ENCODE measurements at places on chromosomes 4 and X. TPM values are rescaled to one million over a fixed set of nuclear protein-coding genes. Genes with fewer than 3 reads are reported as not detected.

BTK gene
- total RNA-seq = 0.10 TPM

TBX22 gene
- not detected for total RNA-seq

KLB gene
- not detected for total RNA-seq

GABRG1 gene
- not detected for total RNA-seq

PDE5A gene
- 0.81 TPM for total RNA-seq

MAGEC3 gene
- not detected for total RNA-seq

ASB11 gene
- not detected for total RNA-seq

FGA gene
- total RNA-seq = not detected

- H3K27me3 ChIP-seq = no peaks in the 10 kb centered on the region
- H3K27ac ChIP-seq = no peak overlapping the region
- no peaks in the 10 kb centered on the region for H3K36me3 ChIP-seq
- H3K4me1 ChIP-seq = no peaks in the 10 kb centered on the region
Measured at GRCh38 chr4:90317785-90318184, 190.6 kb downstream of the CCSER1 start.

DNA sequence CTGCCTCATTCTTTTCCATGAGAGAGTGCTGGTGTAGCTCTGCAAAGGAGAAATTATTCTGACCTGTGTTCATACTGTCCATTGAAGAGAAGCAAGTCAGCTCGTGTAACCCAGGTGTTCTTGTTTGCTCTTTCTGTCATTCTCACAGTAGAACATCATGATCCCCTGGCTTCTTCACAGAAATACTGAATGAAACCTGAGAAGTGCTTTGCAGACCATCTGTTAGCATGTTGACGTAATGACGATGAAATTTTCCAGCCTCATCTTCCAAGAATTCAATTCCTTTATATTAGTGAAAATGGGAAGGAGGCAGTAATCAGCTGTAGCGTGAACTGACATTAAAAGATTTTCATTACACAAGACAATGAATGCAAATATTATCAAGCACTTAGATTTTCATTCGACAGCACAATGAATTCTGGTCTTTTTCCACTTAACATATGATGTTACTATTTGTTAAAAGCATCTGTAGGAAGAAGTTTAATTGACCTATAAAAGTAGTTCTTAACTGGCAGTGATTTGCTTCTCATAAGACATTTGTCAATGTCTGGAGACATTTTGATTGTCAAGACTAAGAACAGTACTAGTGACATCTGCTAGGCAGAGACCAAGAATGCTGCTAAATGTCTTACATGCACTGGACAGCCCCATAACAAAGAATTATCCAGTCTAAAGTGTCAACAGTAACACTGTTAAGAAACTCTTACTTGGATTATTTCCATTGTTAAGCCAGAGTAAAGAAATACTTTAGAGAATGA is 246.3 kb downstream of the BANK1 start:
- no peaks in the 10 kb centered on the region for H3K27me3 ChIP-seq
- no peaks in the 10 kb centered on the region for H3K36me3 ChIP-seq
- H3K4me1 ChIP-seq = no peaks in the 10 kb centered on the region

DNA sequence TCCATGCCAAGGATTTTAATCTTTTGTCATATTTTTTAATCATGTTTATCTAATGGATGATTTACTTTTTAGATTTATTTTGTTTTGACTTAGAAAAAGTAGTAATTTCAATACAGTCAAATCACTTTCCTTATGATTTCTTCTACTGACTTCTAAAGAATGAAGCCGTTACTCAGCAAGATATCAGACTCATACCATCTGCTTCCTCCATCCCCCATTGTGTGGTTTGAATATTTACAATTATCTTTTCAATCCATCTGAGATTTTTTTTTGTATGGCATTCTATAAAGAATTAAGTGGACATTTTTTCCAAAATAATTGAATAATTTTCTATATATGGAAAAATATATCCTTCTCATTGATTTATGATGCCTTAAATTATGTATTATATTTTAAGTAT is 565.4 kb upstream of the ATOH1 start:
- H3K36me3 ChIP-seq = no peaks in the 10 kb centered on the region
- DNase-seq = no peak
- H3K4me1 ChIP-seq = no peaks in the 10 kb centered on the region
- H3K27me3 ChIP-seq = no peaks in the 10 kb centered on the region

DNA sequence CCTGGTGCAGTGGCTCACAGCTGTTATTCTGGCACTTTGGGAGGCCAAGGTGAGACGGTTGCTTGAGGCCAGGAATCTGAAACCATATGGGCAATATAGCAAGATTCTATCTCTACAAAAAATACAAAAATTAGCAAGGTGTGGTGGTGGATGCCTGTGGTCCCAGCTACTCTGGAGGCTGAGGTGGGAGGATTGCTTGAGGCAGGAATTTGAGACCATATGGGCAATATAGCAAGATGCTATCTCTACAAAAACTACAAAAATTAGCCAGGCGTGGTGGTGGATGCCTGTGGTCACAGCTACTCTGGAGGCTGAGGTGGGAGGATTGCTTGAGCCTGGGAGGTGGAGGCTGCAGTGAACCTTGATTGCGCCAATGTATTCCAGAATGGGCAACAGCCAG is 2.3 kb downstream of the ADGRG4 start:
- H3K4me1 ChIP-seq = no peaks in the 10 kb centered on the region
- H3K4me3 ChIP-seq = no peak overlapping the region
- H3K27ac ChIP-seq = no peak overlapping the region
- no peak for DNase-seq
- H3K36me3 ChIP-seq = no peaks in the 10 kb centered on the region

DNA sequence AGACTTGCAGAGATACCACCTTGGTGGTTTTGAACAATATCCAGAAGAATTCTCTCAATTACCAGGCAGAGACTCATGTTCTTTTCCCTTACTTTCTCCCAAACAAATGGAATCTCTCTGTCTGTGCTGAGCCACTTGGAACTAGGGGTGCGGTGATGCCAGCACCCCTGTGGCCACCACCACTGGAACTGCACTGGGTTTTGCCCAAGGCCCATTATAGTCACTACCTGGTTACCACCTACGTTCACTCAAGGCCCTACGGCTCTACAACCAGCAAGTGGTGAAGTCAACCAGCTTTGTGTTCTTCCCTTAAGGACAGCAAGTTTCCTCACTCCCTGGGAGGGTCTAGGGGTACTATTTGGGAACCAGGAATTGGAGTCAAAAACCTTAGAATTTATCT is 1183.7 kb downstream of the FSTL5 start:
- no peaks in the 10 kb centered on the region for H3K27me3 ChIP-seq
- H3K4me1 ChIP-seq = no peaks in the 10 kb centered on the region
- H3K36me3 ChIP-seq = no peaks in the 10 kb centered on the region
- no peak for DNase-seq
- no peak overlapping the region for H3K27ac ChIP-seq
- H3K4me3 ChIP-seq = no peak overlapping the region

GRCh38 chrX:136097871-136098805 is 49.2 kb upstream of the FHL1 start:
- no peaks in the 10 kb centered on the region for H3K36me3 ChIP-seq
- H3K4me1 ChIP-seq = no peaks in the 10 kb centered on the region
- no peak for DNase-seq
- H3K27ac ChIP-seq = no peak overlapping the region
- no peaks in the 10 kb centered on the region for H3K27me3 ChIP-seq

DNA sequence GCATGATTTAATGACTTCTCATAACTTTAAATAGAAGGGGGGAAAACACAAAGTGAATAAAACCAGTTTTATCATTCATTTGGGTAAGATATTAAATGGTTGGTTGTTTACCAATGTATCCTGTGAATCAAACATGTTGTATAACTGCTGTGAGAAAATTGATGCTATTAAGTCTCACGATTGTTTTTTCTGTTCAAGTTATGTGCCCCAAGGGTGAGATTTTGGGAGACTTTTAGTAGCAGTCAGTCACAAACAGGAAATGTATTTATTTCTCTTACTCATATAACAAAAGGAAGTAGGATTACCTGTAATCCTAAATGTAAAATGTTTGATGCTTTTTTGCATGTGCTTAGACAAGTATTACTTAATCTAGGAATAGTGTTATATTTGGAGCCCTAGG is 39.2 kb downstream of the MTHFD2L start:
- no peaks in the 10 kb centered on the region for H3K27me3 ChIP-seq
- no peaks in the 10 kb centered on the region for H3K36me3 ChIP-seq
- no peak for DNase-seq
- H3K4me3 ChIP-seq = no peak overlapping the region
- peaks cover 5% of the 10 kb centered on the region for H3K4me1 ChIP-seq

DNA sequence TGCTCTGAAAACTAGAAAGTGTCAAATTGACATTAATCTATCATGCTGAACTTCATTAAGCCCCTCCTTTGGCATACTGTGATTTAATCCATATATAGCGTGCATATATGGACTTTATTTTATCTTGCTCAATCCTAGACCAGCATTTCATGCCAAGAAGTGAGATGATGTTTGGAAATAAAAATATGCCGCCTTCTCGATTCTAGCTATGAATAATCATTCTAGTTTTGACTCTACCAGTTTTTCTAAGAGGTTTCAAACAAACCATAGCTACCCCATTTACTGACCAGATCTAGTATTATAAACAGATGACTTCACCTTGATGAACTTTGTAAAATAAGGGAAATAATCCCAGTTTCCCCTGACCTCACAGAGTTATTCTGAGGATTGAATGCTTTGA is 95.0 kb downstream of the ARX start:
- H3K4me3 ChIP-seq = no peak overlapping the region
- H3K27me3 ChIP-seq = no peaks in the 10 kb centered on the region
- no peak for DNase-seq
- peaks cover 19% of the 10 kb centered on the region for H3K36me3 ChIP-seq

DNA sequence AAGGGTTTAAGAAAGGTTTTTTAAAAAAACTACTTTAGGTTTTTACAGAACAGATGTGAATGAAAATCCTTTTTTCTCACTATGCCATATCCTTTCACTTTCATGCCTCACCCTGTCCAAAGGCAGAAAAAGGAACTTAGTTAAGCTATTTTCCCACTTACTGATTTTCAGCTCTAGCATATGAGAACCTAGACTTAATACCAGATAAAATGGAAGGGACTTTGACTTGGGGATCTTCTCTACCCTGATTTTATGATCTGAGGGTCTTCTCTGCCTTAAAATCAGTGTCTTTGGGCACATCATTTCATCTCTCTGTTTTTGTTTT is 42.4 kb downstream of the FNIP2 start:
- H3K27me3 ChIP-seq = no peaks in the 10 kb centered on the region
- H3K27ac ChIP-seq = no peak overlapping the region
- peaks cover 2% of the 10 kb centered on the region for H3K36me3 ChIP-seq
- no peak for DNase-seq
- H3K4me3 ChIP-seq = no peak overlapping the region

GRCh38 chrX:121084903-121085611 is 37.6 kb downstream of the GLUD2 start:
- H3K27ac ChIP-seq = no peak overlapping the region
- H3K36me3 ChIP-seq = no peaks in the 10 kb centered on the region
- H3K4me1 ChIP-seq = no peaks in the 10 kb centered on the region

- no peak overlapping the region for H3K27ac ChIP-seq
- H3K4me3 ChIP-seq = no peak overlapping the region
- no peaks in the 10 kb centered on the region for H3K36me3 ChIP-seq
- no peak for DNase-seq
Measured at GRCh38 chr4:180617196-180617595, 1626.0 kb upstream of the TENM3 start.

DNA sequence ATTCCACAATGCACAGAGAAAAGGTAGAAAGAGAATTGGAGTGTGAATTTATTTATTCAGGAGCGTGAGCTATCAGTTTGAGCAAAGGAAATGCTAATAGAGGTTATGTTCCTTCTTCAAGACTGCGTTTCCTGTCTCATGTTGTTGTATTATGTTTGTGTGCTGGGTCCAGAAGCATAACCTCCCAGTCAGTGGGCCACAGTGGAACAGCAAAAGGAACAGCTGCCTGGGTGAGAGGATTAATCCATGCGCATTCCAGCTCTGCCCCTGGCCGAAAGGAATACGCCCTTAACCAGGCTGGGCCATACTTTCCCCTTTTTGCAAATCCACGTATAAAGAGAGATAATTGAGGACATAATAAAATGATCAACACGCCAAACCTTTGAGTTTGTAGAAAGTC is 32.4 kb upstream of the ARX start:
- no peak for DNase-seq
- H3K4me1 ChIP-seq = peaks cover 13% of the 10 kb centered on the region
- H3K36me3 ChIP-seq = no peaks in the 10 kb centered on the region

DNA sequence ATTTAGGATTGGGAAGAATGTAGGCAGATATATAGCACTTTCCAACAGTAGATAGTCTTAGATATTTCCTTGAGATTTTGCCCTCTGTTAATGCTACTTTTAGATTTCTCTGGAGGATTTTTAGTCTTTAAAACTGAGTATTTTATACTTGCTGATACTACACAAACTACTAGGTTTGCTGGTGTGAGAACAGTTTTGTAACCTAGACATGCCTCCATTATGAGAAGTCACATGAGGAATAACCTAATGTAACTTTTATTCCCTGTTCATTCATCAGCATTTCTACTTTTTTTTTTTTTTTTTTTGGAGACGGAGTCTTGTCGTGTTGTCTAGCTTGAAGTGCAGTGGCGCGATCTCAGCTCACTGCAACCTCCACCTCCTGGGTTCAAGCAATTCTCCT is 137.2 kb downstream of the RAPGEF2 start:
- DNase-seq = no peak
- peaks cover 2% of the 10 kb centered on the region for H3K4me1 ChIP-seq
- no peaks in the 10 kb centered on the region for H3K27me3 ChIP-seq

- H3K27ac ChIP-seq = no peak overlapping the region
- no peaks in the 10 kb centered on the region for H3K36me3 ChIP-seq
- H3K4me3 ChIP-seq = no peak overlapping the region
- DNase-seq = no peak
- peaks cover 10% of the 10 kb centered on the region for H3K4me1 ChIP-seq
- peaks cover 34% of the 10 kb centered on the region for H3K27me3 ChIP-seq
Measured at GRCh38 chr4:7172508-7172907, 19.8 kb upstream of the SORCS2 start.

DNA sequence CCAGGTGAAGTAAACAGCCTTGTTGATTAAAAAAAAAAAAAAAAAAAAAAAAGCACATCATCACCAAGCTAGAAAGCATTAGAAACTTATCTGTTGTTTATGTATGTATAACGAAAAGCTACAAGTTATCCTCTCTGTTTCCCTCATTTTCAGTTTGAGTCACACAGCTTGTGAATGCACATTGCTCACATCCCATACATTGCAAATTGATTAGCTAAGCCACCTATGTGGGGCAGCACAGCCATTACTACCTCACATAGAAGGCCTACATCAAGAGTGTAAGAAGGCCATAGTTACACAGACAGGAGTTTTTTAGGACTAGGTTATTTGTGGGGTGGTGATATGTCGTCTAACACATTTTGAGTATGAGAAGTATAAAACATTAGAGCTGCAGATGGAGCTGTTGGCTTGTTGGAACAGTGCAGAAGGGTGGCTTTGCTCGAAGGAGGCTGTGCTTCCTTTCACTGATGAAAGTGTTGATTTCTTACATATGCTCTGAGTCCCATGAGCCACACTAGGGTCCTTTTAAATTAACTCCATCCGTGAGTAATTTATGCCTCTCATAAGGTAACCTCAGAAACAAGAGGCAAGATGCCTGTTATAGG is 431.6 kb downstream of the GABRG1 start:
- H3K27ac ChIP-seq = no peak overlapping the region
- H3K4me1 ChIP-seq = no peaks in the 10 kb centered on the region

Measured in activated CD4-positive, alpha-beta memory T cell treated with anti-CD3 and anti-CD28 coated beads, Interleukin-2, amount 10 ng/mL, durations not matched to agents 7 days and 5 days (primary cell).